ENCODE measurements at places on chromosomes 7 and 10.
A peak's percentile ranks its signal among the peaks of the same experiment; 100 is the strongest.

DNA sequence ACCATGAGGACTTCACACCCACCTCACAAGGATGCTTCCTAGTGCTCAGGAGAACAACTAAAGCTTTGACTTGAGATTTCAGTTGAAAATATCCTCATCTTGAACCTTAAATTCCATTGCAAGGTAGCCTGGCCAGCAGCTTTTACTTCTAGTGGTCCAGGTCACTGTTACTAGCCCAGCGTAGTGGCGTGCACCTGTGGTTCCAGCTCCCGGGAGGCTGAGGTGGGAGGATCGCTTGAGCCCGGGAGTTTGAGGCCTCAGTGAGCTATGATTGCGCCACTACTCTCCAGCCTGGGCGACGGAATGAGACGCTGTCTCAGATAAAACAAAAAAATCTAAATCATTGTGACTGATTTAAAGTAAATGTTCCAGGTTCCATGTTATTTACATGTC, 28.3 kb upstream of the PRKAR1B start:
- H3K36me3 ChIP-seq = peaks cover 17% of the 10 kb centered on the region
- H3K4me3 ChIP-seq = no peak overlapping the region
- H3K27me3 ChIP-seq = no peaks in the 10 kb centered on the region
- no peak for DNase-seq
- no peaks in the 10 kb centered on the region for H3K4me1 ChIP-seq

- no peak for DNase-seq
- H3K4me1 ChIP-seq = no peaks in the 10 kb centered on the region
- no peaks in the 10 kb centered on the region for H3K27me3 ChIP-seq
These were observed 62.6 kb downstream of the ADK start for GRCh38 chr10:74213571-74214162.

DNA sequence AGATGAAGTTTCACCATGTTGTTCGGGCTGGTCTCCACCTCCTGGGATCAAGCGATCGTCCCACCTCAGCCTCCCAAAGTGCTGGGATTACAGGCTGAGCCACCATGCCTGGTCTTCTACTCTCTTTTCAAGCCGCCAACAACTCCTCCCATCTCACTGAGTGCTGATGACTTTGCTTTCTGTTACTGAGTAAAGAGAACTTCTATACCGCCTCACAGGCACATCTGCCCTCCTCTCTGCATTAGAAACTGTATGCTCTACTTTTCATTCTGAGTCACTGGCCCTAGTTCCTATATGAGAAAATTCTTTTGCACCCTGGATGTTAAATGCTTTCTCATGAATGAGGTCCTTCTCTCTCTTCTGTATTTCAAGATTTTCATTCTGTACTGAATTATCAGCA, 2.2 kb upstream of the ZNF239 start:
- no peak for DNase-seq
- H3K36me3 ChIP-seq = no peaks in the 10 kb centered on the region
- no peak overlapping the region for H3K4me3 ChIP-seq
- H3K4me1 ChIP-seq = peaks cover 6% of the 10 kb centered on the region

GRCh38 chr10:105953056-105953455, 1211.5 kb downstream of the SORCS1 start:
- no peak overlapping the region for H3K27ac ChIP-seq
- H3K27me3 ChIP-seq = no peaks in the 10 kb centered on the region
- H3K4me1 ChIP-seq = peaks cover 5% of the 10 kb centered on the region
- H3K4me3 ChIP-seq = no peak overlapping the region
- no peaks in the 10 kb centered on the region for H3K36me3 ChIP-seq

DNA sequence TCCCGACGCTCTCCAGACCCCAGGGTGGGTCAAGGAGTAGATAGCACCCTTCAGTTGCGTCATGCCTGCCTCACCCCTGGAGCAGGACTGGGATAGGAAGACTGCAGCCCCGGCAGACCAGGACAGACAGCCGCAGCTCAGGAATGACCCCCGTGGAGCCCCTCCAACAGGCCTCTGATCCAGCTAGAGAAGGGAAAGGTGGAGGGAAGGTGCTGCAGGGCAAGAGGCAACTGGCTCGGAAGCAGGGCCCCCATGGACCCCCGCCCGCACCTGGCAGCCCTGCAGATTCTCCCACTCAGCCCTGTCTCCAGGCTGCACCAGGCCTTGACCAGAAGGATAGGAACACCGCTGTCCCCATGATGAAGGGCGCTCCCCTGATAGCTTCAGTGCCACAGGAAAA, 7.7 kb downstream of the KCNH2 start:
- H3K27me3 ChIP-seq = peaks cover 46% of the 10 kb centered on the region
- H3K27ac ChIP-seq = no peak overlapping the region
- DNase-seq = no peak
- no peak overlapping the region for H3K4me3 ChIP-seq
- H3K36me3 ChIP-seq = no peaks in the 10 kb centered on the region
- H3K4me1 ChIP-seq = no peaks in the 10 kb centered on the region

DNA sequence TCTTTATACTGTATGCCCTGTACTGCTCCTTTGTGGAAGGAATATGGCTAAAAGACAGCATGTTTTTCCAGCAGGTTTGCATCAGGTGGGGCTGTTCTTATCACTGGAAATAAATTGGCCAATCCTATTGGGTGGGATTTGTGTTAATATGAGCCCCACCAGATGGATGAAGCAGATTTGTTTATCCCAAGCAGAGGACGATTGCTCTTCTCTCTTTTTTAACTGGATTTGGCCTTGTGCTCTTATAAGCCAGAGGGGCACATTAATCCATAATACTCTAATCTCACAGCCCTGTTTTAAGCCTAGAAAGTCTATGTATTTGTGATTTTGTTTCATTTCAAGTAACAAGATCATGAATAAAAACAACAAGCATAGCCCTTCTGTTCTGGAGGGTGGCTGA, 240.1 kb upstream of the ADARB2 start:
- H3K4me1 ChIP-seq = no peaks in the 10 kb centered on the region
- H3K27me3 ChIP-seq = no peaks in the 10 kb centered on the region
- H3K36me3 ChIP-seq = no peaks in the 10 kb centered on the region
- no peak overlapping the region for H3K4me3 ChIP-seq
- no peak overlapping the region for H3K27ac ChIP-seq

- H3K36me3 ChIP-seq = no peaks in the 10 kb centered on the region
- peak overlapping the region; percentile 87 for H3K27ac ChIP-seq
- no peak overlapping the region for H3K4me3 ChIP-seq
- H3K4me1 ChIP-seq = peaks cover 44% of the 10 kb centered on the region
- no peak for DNase-seq
These were observed 35.7 kb upstream of the EEPD1 start for GRCh38 chr7:36117203-36117840.

Measured in astrocyte (in vitro differentiated cells and primary cell).